ENCODE measurements at places on chromosomes 3 and 15.

DNA sequence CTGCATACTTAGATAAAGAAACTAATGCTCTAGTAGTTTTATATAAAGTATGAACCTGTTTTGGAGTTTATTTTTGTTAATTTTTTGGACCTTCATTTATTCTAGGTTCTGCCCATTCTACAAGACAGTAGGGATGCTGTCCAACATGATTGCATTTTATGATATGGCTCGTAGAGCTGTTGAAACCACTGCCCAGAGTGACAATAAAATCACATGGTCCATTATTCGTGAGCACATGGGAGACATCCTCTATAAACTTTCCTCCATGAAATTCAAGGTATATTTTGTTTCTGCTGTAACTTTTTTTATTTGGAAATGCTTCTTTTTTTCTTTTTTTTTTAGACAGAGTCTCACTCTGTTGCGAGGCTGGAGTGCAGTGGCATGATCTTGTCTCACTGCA lies 33.3 kb upstream of the GRAMD1C start:
- DNase-seq, result no peak

- no peak for DNase-seq
Observed at GRCh38 chr15:55891196-55891595, 102.2 kb downstream of the NEDD4 start.

DNA sequence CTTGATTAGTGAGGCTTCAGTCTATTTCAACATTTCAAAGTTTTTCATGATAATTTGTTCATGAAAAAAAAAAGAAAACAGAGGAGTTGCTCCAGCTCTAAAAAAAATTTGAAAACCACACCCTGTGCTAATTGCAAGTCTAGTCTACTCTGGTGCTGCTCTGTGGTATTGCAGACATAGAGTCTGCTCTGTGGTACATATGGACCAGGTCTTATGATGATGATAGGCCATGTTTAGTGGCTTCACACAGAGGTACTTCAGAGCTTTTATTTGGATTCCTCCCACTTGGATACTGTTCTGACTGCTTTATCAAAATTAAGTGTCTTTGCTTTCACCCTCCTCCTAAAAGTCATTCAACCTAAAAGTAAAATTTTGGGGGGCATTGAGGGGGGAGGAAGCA lies 160.8 kb downstream of the ALCAM start:
- peak; percentile 25 for DNase-seq

GRCh38 chr3:119529883-119530282 lies 29.5 kb downstream of the CD80 start:
- no peak for DNase-seq

GRCh38 chr3:74469713-74470112 lies 144.7 kb downstream of the CNTN3 start:
- no peak for DNase-seq

DNA sequence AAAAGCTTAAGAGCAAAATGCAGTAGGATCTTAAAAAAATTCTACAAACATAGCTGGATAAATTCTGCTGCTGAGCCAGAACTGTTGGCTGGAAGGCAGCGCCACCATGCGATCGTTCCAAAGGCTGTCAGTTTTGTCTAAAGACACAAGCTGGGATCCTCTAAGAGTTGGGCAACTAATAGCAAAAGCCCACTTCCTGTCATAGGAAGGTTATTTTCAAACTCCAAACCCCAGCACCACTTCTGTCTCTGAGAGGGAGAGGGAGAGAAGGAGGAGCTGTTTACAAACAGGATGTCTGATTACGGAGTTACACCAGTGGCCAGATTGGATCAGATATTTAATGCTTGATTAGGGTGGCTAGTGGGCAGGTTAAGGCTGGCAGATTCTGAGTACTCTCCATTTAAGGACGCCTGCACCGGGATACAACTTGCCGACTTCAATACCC lies 44.0 kb downstream of the EIF4E3 start:
- peak; percentile 14 for DNase-seq

DNA sequence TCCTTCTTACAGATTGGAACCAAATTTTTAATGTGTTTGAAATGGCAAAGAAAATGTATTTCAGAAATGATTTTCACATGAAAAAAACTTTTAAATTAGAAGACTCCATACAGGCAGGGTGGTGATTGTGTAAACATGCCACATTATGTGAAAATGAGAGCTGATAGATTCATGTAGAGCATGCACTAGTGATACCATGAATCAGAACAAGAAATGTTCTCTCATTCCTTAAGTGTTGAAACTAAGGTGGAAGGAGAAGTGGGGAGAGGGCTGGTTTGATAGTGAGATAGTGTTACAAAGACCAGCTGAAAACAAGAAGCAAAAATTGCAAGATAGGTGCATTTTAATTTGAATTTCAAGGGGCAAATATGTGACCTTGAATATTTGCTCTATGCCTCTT lies 100.3 kb downstream of the CCNL1 start:
- no peak for DNase-seq

DNA sequence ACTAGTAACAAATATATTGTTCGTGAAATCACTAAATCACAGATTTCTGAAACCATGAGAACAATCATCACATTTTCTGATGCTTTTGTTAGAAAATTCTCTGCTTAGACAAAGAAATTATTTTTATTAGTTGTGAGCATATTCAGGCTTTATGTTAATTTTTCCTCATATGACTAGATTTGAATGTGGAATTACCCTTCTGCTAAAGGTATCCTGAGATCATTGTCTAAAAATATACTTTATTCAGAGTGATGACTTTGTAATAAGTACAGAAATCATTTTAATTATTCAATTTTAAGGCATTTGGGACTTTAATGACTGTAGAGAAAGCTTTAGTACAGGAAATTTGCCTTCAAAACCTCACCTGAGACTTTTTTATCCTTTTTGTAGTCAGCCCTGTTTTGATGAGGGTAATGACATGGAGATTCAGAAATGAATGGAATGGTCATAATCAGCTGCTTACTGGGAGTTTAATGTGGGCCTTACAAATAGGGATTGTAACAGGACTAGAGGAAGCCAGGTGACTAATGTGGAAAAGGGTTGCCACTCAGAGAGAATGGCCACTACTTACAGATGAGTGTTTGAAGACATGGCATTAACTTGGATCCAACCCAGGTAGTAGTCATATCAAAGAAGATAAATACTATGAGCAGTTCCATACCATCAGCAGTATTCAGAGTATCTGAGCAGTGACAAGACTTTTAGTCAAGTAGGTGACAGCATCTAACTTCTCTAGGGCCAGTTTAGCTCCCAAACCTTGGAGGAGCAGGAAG lies 148.3 kb downstream of the MBNL1 start:
- DNase-seq, result no peak

GRCh38 chr3:67635806-67636205 lies 18.6 kb downstream of the SUCLG2 start:
- DNase-seq, result no peak

- no peak for DNase-seq
Observed at GRCh38 chr15:91165850-91166249, 65.8 kb downstream of the SV2B start.

Measured in NCI-H524 (cell line).